ENCODE measurements at places on chromosomes 7 and 10.
A peak's percentile ranks its signal among the peaks of the same experiment; 100 is the strongest.

GRCh38 chr7:155663937-155664336, 19.5 kb downstream of the RBM33 start:
- DNase-seq: no peak

GRCh38 chr7:111594602-111595001, 32.3 kb upstream of the IMMP2L start:
- no peak for DNase-seq

GRCh38 chr10:132149917-132150316, 36.8 kb upstream of the DPYSL4 start:
- no peak for DNase-seq

GRCh38 chr10:92126100-92126650, 164.7 kb downstream of the CPEB3 start:
- DNase-seq: no peak

- peak; percentile 28 for DNase-seq
These were observed 2.0 kb downstream of the KCNMA1 start for GRCh38 chr10:77635402-77636227.

GRCh38 chr10:52677086-52677485, 95.5 kb downstream of the MBL2 start:
- DNase-seq: peak; percentile 49

- no peak for DNase-seq
These were observed 665.6 kb downstream of the MAGI2 start for GRCh38 chr7:78787854-78788253.

DNA sequence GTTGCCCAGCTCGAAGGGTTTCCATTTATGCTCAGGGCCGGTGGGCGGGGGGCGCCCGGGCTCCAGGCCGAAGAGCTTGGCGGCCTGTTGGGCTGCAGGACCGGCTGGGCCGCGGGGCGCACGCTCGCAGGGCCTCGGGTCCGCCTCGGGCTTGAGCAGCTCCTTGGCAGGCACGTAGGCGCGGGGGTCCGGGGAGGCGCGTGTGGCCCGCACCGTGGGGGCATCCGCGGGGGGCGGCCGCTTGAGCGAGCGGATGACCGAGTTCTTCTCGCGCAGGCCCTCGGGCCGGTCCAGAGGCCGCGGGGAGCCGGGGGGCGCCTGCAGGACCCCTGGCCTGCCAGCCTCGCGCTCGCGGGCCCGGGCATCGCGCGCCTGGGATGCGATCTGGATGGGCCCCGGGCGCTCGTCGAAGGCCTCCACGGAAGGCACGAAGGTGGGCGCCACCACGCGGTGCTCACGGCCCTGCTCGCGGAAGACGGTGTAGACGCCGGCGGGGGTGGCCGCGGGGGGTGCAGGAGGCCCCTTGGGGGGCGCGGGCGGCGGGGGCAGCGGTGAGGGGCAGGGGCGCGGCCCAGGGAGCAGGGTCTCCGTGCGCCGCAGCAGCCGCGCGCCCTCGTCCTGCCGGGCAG, 35.2 kb downstream of the TNRC18 start:
- DNase-seq: no peak

- no peak for DNase-seq
These were observed 32.2 kb downstream of the PHTF2 start for GRCh38 chr7:77830649-77831355.

DNA sequence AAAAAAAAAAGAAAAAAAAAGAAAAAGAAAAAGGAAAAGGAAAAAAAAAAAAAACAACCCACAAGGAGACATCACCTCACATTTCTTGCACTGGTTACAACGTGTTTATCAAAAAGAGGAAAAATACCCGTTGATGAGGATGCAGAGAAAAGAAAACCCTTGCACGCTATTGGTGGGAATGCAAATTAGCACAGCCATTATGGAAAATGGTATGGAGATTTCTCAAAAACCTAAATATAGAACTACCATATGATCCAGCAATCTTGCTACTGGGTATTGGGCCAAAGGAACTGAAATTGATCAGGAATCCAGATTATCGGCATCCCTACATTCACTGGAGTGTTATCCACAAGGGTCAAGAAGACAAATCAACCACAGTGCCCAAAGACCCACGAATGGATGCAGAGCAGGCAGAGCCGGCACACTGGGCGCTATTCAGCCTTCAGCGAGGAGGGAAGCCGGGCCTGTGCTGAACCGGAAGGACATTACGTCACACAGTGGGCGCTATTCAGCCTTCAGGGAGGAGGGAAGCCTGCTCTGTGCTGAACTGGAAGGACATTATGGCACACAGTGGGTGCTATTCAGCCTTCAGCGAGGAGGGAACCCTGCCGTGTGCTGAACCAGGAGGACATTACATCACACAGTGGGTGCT, 258.7 kb downstream of the ZMYND11 start:
- no peak for DNase-seq

GRCh38 chr10:43393606-43394360, 15.2 kb downstream of the HNRNPF start:
- no peak for DNase-seq

DNA sequence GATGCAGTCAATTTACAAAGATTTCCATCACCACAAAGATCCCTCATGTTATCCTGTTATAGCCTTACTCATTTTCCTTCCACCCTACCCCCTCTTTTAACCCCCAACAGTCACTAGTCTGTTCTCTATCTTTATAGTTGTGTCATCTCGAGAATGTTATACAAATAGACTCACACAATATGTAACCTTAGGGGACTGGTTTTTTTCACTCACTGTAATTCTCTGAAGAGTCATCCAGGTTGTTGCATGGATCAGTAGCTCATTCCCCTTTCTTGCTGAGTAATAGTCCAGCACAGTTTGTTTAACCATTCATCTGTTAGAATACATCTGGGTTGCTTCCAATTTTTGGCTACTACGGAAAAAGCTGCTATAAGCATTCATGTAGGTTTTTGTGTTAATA, 121.1 kb upstream of the PDE1C start:
- no peak for DNase-seq

DNA sequence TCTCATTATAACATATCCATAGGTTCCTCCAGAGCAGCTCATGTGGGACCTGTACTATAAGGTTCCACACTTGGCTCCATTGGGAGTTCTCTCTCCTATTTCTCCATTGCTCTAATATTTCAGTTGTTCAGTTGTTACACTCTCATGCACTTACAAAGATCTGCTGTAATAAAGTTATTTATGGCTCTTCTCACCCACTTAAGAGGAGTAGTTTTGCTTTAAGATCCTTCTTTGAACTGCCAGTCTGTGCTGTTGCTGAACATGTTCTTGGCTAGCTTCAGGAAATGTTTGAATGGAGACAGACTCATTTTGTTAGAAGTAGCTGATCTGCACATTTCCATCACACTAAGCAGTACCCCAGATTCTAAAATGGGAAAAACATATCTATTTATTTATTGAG, 250.1 kb downstream of the CDK14 start:
- DNase-seq: no peak

DNA sequence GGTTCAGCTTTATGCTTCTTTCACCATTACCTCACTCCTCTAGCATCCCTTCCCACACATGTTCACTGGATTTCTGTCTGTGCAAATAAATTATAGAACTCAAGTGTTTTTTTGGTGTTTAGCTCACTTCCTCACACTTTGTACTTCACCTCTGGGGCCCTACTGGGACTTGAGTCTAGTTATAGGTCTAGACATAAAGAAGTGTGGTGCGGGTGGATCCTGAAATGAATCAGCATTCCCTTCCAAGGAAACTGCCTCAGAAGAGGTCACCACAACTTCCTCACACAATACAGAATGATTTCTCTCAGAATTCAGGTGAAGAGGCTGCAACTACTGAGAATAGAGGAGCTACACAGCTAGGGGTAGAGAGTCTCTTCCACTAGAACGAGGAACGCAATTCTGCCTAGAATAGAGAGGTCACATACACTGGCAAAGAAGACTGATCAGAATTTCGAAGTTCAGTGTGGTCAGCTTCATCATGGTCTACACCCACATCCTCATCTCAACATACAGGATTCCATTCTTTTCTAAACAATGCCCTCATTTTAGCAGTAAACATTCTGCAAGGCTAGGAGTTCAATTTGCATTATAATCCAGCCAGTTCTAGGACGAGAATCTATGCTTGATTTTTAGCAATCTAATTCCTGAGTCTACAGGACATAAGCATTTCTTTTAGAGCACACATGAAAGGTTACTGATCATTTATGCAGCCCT, 938.7 kb upstream of the PHF14 start:
- no peak for DNase-seq

GRCh38 chr10:13346283-13347042, 1.6 kb downstream of the SEPHS1 start:
- peak; percentile 72 for DNase-seq

Measured in adipocyte (in vitro differentiated cells).